ENCODE measurements at places on chromosomes 1 and 21. TPM values are rescaled to one million over a fixed set of nuclear protein-coding genes. Genes with fewer than 3 reads are reported as not detected.

CDK11A gene
- 106 TPM for total RNA-seq

RNU1-2 gene
- 3,257 TPM for total RNA-seq

DNA sequence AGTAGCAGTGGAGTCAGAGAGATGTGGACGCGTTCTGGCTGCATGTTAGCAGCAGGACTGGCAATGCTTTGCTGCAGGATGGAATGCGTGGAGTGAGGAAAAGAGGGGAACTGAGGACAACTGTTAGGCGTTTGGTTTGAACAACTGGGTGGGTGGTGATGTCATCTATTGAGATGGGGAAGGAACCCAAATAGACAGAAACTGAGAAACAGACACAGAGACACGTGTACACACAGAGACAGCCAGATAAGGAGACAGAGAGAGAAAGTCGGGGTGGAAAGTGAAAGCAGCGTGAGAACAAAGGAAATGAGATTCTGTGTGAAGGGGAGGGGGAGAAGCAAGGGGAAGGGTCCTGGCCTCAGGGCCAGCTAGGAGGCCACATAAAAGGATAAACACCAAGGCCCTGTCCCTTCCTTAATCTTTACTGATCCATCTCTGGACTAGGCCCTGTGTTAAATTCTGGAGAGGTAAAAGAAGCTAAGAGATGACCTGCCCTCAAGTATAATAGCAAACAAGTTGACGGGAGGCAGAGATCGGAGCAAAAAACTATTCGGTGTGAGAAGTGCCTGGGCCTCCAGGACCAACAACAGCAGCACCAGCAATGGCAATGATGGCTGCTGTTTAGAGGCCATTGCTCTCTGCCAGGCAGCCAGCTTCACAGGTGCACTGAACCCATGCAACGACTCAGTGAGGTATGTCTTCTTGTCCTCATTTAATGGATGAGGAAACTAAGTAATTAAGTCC, 31.6 kb downstream of the VWA5B1 start:
- H3K27me3 ChIP-seq = peaks cover 17% of the 10 kb centered on the region
- no peaks in the 10 kb centered on the region for H3K36me3 ChIP-seq
- H3K4me1 ChIP-seq = peaks cover 20% of the 10 kb centered on the region
- DNase-seq = no peak
- peak overlapping the region; percentile 82 for H3K27ac ChIP-seq

DNA sequence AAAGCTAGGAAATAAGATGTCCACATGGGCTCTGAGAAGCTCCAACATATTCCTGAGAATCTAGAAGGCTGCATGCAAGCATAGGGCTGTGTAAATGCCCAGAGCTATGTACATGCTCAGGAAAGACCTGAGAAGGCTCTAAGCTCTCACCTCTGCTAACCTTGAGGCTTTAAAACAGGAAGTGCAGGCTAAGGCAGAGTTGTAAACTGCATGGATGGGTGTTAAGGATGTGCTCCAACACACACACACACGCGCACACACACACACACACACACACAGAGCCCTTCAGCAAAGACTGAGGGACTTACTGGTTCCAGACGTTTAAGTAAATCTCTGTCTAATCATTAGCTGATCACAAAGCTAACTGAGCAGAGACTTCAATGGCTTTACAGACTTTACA, 162.9 kb downstream of the TRABD2B start:
- no peak overlapping the region for H3K4me3 ChIP-seq
- H3K27ac ChIP-seq = no peak overlapping the region
- H3K4me1 ChIP-seq = no peaks in the 10 kb centered on the region
- no peaks in the 10 kb centered on the region for H3K36me3 ChIP-seq

DNA sequence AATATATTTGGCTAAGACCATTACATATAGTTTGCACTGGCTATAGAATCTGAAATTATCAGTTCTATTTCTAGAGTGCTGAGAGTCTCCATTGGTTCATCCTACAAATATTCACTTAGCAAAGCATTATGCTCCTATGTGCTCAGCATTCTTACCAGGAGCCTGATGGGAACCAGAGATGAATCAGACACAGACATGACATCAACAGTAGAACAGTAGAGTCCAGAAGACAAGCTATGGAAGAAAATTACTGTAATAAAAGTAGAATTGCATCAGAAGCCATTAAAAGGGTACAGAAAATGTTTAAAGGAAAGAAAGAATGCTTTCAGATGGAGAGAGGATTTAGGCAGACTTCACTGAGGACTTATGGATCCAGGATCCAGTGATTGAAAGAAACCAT, 271.7 kb upstream of the SNX7 start:
- peaks cover 3% of the 10 kb centered on the region for H3K27me3 ChIP-seq
- no peak overlapping the region for H3K4me3 ChIP-seq
- H3K4me1 ChIP-seq = peaks cover 14% of the 10 kb centered on the region
- DNase-seq = no peak

- H3K4me1 ChIP-seq = no peaks in the 10 kb centered on the region
- no peaks in the 10 kb centered on the region for H3K36me3 ChIP-seq
- H3K4me3 ChIP-seq = no peak overlapping the region
- peaks cover 30% of the 10 kb centered on the region for H3K27me3 ChIP-seq
- DNase-seq = no peak
These were observed 13.1 kb upstream of the DMRTB1 start for GRCh38 chr1:53446051-53446450.

DNA sequence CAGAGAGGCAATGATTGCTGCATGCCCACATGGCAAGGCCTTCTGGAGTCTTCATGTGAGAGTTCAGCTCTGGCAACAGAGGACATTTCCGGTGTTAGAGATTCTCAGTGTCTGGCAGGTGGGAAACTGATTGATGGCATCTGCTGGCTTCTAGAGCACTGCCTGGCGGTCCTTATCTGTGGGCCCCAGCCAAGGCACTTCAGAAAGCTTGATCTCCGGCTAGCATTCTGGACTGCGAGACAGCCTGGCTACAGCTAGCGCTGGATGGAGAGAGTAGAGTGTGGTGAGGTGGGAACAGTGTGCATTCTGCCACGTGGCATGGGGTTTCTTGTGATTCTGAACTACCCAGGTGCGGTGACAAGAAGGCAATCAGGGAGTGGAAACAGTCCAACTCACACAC, 9.4 kb downstream of the ZNF678 start:
- H3K36me3 ChIP-seq = peaks cover 32% of the 10 kb centered on the region
- H3K4me3 ChIP-seq = no peak overlapping the region
- no peak overlapping the region for H3K27ac ChIP-seq
- DNase-seq = no peak
- H3K4me1 ChIP-seq = peaks cover 2% of the 10 kb centered on the region

GRCh38 chr21:35528116-35529042, 479.3 kb upstream of the RUNX1 start:
- H3K27me3 ChIP-seq = no peaks in the 10 kb centered on the region
- peak overlapping the region; percentile 91 for H3K27ac ChIP-seq
- H3K36me3 ChIP-seq = peaks cover 1% of the 10 kb centered on the region

All from activated naive CD8-positive, alpha-beta T cell treated with anti-CD3 and anti-CD28 coated beads, Interleukin-2, amount 10 ng/mL, durations not matched to agents 7 days and 5 days (primary cell).